ENCODE measurements at places on chromosomes 1 and 21.

- no peak for DNase-seq
These were observed 4.8 kb upstream of the TFF3 start for GRCh38 chr21:42319851-42320572.

DNA sequence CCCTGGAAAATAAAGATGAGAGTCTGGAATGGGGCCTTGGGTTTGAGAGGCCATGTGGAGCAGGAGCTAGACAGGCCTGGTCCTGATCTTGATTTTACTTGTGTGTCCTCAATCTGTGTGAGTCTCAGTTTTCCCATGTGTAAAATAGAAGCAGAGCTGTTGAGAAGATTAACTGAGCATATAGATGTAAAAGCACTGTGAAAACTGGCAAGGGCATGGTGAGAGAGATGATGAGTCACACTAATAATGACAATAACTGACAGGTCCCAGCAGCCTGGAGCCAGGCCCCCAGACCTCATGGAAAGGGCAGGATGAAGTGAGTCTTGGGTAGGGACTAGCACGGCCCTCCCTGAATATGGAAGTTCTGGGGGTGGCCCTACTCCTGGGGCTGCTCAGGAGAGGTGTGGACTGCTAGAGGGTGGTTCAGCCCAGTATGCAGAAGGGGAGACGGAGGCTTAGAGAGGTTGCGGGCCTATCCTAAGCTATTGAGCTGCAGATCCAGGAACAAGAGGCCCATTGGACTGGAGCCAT lies 2.8 kb upstream of the AHDC1 start:
- DNase-seq, result no peak

- DNase-seq, result no peak
These were observed 69.8 kb downstream of the CDC14A start for GRCh38 chr1:100422065-100422464.

GRCh38 chr1:33140153-33141149 lies 41.4 kb downstream of the TRIM62 start:
- DNase-seq, result no peak

- no peak for DNase-seq
These were observed 44.5 kb upstream of the C1orf87 start for GRCh38 chr1:60118085-60118484.

GRCh38 chr21:42027822-42028765 lies 17.9 kb upstream of the ZBTB21 start:
- no peak for DNase-seq

GRCh38 chr21:20729376-20729775 lies 268.8 kb upstream of the NCAM2 start:
- DNase-seq, result no peak

DNA sequence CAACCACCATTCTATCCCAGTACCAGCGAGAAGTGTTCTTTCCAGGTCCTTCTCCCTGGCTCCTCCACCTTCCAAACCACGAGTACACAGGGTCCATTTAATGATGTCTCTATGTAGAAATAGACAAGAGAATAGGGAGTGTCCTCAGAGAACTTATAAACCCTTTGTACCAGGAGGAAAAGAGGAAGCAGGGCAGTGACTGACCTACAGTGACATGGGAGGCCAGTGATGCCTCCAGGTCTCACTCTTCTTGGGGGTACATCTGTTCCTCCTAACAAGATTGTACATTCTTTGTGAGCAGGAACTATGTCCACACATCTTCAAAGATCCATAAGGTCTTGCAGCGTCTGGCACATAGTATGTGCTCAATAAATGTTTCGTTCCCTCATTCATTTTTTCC lies 18.7 kb upstream of the FMOD start:
- DNase-seq, result no peak

- no peak for DNase-seq
These were observed 121.9 kb upstream of the IVNS1ABP start for GRCh38 chr1:185438936-185439335.

GRCh38 chr1:210800301-210800700 lies 333.6 kb downstream of the KCNH1 start:
- DNase-seq, result no peak

DNA sequence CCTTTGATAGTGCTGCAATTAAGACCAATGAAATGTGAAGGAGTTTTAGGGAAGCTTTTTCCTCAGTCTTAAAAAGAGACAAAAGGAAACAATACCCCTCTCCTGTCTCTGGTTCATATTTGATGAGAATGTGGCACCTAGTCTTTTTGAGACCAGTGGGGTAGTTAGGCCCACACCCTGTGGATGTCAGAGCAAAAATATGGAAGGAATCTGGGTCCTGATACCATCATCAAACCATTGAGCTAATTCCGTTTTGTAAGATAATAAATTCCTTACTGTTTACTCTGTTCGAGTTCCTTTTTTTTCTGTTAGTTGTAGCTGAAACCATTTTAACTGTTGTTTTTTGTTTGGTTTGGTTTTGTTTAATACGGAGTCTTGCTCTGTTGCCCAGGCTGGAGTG lies 33.3 kb downstream of the PTPRC start:
- no peak for DNase-seq

DNA sequence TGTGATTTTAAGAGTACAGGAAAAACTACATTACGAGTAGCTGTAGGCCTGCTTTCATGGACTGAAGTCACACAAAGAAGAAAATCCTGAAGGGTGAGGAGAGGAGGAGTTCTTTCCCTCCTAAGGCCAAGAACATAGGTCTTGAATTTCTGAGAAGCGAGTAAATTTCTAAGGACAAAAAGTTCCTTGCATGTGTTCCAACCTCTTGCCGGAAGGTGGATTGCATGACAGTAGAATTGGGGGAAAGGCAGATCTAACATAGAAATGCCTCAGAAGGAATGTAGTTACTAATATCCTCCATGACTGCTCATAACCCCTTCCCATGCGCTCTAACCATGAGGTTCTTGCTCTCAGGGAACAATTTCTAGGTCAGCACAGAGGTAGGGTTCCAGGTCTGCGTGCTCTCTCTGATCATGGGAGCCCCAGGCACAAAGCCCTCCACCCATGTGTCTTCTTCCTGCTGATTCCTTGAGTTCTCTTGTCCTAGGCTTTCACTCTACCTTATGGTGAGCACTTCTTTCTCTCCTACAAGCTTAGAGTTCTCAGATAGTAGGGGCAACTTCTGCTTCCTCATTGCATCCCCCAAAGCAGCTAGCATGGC lies 13.7 kb downstream of the CD2 start:
- no peak for DNase-seq

DNA sequence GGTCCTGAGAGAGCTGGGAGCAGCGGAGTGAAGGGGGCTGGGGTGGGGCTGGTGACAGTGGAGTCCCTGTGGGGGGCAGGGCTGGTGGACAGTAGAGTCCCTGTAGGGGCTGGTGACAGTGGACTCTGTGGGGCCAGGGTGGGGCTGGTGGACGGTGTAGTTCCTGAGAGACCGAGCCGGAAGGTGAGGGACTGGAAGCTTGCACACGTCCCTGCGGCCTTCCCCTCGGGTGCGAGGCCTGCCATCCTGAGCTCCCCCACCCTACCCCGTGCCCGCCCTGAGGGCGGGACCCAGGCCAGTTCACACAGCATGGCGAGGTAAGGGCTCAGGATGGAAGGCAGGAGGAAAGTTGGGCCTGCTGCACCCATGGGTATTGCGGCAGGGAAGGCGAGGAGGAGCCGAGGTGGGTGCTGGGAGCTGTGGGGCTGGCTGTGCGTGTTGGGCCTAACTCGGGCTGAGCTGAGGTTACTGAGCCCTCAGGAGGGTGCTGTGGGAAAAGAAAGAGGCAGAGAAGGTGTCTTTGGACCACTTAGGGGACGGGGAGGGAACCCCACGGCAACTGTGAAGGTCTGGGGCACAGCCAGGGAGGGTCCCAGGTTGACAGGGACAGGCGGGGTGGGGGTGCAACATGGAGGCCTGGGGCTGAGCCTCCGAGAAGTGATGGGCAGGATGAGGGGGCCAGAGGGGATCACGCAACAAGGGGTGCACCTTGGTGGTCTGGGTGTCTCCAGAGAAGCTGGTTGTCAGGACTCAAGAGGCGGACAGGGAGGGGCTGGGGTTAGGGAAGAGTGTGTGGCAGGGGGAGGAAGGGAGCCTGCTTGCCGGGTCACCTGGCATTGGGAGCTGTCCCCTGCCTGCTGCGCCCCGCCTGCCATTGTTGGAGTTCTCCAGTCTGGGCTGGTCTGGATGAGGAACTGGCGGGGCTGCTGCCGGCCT lies 60.8 kb downstream of the PRKCZ start:
- no peak for DNase-seq

- DNase-seq, result no peak
These were observed 83.7 kb upstream of the CTTNBP2NL start for GRCh38 chr1:112312315-112312714.

- no peak for DNase-seq
These were observed 388.5 kb upstream of the C1orf87 start for GRCh38 chr1:60461925-60462595.

DNA sequence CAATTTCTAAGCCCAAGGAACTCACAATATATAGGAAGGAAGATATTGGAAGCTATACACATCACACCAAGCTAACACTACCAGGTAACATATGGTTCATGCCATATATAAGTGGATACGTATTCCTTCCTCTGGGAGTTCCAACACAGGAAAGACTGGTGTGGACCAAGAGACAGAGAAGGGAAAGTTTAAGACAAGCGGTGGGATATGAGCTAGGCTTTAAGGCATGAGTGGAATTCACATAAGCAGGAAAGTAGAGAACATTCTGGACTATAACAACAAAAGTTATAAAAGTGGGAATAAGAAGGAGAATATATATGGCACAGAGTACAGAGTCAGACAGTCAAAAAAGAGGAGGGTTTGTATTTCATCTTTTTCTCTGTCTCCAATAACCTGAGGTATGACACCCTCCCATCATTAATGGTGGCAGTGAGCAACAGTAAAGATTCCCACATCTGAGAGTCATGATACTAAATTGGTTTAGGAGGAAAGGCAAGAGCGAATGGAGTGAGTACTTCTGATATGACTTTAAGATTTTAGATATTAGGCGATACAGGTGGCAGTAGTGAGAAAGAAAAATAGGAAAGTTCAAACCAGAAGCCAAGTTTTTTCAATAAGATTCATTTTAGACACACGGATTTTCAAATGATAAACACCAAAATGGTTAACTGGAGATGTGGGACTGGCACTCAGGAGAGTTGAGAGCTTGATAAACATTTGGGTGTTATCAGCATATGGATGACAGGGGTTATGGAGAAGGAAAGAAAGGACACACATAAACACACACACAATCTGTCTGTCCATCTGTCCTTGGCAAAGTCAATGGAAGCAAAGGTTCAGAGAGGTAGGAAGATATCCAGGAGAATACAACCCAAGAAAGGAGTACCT lies 87.4 kb upstream of the TTC39A start:
- DNase-seq, result no peak

DNA sequence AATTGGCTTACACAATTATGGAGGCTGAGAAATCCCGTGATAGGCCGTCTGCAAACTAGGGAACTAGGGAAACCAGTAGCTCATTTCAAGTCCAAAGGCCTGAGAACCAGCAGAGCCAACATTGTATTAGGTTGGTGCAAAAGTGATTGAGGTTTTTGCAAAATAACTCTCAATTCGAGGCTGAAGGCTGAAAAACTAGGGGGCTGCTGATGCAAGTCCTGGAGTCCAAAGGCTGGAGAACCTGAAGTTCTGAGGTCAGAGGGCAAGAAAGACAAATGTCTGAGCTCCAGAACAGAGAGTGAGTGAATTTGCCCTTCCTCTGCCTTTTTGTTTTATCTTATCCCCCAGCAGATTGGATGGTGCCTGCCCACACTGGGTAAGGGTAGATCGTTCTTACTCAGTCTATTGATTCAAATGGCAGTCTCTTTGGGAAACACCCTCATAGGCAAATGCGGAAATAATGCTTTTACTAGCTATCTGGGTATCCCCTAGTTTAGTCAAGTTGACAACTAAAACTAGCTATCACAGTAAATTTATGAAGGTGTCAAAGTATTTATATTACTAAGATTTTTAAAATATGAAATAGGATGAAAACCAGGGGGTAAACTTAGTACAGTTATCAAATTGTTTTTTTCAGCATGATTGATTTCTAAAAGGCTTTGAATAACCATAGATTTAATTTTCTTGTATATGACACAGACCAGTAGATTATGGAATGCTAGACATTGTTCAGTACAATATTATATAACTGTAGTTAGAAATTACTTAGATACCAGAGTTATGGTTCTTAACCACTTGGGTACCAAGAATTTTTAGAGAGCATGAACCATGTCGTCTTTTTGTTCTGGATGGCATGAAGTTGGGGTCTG lies 15.4 kb downstream of the RABGAP1L start:
- DNase-seq, result no peak

GRCh38 chr1:73160759-73161158 lies 878.4 kb upstream of the NEGR1 start:
- no peak for DNase-seq

DNA sequence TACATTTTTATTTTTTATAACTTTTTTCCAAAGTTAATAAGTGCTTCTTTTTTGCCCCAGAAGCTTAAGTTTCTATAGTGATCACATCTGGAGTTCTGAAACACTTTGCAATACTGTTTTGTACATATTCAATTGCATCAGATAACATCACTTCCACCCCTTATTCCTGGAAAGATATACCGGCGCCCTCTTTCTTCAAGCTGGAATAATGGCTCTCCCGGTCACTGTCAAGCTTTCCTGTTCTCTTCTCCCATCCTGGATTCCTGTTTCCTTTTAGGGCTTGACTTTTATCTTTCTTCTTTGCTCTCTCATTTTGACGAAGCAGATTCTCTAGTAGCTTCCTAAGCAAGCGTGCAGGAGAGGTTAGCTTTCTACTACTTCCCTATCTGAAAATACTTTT lies 1866.8 kb downstream of the MRPL39 start:
- DNase-seq, result no peak

GRCh38 chr1:8627728-8628127 lies 189.7 kb downstream of the RERE start:
- no peak for DNase-seq

- no peak for DNase-seq
These were observed 36.8 kb upstream of the PTPRF start for GRCh38 chr1:43493661-43494450.

DNA sequence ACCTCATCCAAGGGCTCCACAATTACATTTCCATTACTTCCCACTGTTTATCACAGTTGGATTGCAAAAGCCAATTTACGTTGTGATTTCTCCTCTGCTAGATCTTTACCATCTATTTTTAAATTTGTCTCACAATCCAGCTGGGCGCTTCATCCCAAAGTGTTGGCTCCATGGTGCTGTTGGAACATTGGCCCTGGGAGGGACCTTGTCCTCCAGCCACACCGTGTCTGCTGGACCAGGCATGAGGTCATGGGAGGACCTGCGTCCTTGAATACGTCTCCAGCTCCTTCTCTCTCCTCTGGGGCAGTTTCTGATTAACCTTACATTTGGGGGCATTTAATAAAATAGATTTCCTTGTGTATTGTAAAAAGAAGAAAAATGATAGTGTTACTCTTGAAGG lies 125.4 kb downstream of the KCNJ6 start:
- DNase-seq, result no peak

DNA sequence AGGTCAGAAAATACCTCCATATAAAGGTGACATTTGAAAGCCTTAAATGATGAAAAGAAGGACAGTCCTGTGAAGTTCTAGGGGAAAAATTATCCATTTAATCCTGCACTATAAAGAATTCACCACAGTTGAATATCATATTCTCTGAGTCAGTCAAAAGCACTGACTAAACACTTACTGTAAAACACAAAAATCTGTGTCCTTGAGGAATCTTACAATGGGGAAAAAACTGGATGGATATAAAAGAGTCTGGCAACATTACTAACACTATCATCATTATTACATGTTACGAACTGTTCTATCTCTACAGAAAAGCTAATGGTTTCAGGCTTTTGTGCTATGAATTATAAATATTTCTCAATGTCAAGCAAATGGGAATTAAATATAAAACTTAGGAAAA lies 42.4 kb upstream of the HP1BP3 start:
- DNase-seq, result no peak

GRCh38 chr1:96522927-96523326 lies 198.7 kb upstream of the PTBP2 start:
- no peak for DNase-seq

- DNase-seq, result no peak
These were observed 4.9 kb downstream of the TGFB2 start for GRCh38 chr1:218350035-218350525.

Measured in left renal cortex interstitium (tissue), 4 donors.